ENCODE measurements at places on chromosomes 5 and 9. TPM values are rescaled to one million over a fixed set of nuclear protein-coding genes. Genes with fewer than 3 reads are reported as not detected.

The EQTN gene
- total RNA-seq: not detected

The HSPB3 gene
- total RNA-seq: not detected

The TEX10 gene
- 38.2 TPM for total RNA-seq

The EGFLAM gene
- 9.3 TPM for total RNA-seq

The GPX8 gene
- total RNA-seq: 38.8 TPM

The ANKRD18A gene
- total RNA-seq: 46.0 TPM

The CCNO gene
- total RNA-seq: 10.6 TPM

The CACFD1 gene
- 3.4 TPM for total RNA-seq

The CDH9 gene
- not detected for total RNA-seq

The ITK gene
- not detected for total RNA-seq

The PCSK5 gene
- total RNA-seq: not detected

The C5orf58 gene
- total RNA-seq: not detected

The OTP gene
- not detected for total RNA-seq

The NEUROG1 gene
- not detected for total RNA-seq

The SPATA6L gene
- total RNA-seq: 5.5 TPM
